ENCODE measurements at places on chromosomes 1 and 21.
A peak's percentile ranks its signal among the peaks of the same experiment; 100 is the strongest.

DNA sequence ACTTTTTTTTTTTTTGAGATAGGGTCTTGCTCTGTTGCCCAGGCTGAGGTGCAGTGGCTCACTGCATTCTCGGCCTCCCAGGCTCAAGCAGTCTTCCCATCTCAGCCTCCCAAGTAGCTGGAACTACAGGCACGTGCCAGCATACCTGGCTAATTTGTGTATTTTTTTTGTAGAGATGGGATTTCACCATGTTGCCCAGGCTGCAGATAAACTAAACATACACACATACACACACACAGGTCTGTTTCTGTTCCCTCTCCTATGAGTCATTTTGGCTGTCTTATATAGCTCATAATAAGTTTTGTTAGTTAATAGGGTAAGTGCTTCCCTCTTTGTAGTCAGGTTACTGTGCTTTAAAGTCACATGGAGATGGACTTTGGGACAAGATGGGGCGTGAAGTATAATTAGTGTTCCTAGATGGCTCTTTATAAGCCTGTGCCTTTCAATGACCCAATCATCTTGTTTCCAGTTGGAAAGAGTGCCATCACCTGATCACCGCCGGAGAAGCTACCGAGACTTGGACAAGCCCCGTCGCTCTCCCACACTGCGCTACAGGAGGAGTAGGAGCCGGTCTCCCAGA lies 9.1 kb downstream of the PRPF38A start:
- no peak for DNase-seq

- no peak for DNase-seq
Observed at GRCh38 chr1:4974981-4975685, 320.7 kb downstream of the AJAP1 start.

- no peak for DNase-seq
Observed at GRCh38 chr1:186375929-186376319, 286 bp downstream of the ODR4 start.

GRCh38 chr1:22789356-22789994 lies 78.8 kb downstream of the EPHB2 start:
- no peak for DNase-seq

DNA sequence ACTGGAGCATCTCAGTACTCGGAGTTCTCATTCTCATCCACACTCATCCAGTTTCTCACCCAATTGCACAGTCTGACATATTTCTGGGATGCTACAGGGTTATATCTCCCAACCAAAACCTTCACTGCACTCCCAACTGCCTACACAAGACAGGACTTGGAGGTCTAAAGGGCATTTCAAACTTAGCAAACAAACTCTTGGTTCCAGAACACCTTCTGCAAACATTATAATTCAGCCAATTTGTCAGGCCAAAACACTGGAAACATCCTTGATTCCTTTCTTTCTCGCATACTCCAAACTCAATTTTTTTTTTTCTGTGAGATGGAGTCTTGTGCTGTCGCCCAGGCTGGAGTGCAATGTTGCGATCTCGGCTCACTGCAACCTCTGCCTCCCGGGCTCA lies 7.9 kb downstream of the SLAMF1 start:
- no peak for DNase-seq

DNA sequence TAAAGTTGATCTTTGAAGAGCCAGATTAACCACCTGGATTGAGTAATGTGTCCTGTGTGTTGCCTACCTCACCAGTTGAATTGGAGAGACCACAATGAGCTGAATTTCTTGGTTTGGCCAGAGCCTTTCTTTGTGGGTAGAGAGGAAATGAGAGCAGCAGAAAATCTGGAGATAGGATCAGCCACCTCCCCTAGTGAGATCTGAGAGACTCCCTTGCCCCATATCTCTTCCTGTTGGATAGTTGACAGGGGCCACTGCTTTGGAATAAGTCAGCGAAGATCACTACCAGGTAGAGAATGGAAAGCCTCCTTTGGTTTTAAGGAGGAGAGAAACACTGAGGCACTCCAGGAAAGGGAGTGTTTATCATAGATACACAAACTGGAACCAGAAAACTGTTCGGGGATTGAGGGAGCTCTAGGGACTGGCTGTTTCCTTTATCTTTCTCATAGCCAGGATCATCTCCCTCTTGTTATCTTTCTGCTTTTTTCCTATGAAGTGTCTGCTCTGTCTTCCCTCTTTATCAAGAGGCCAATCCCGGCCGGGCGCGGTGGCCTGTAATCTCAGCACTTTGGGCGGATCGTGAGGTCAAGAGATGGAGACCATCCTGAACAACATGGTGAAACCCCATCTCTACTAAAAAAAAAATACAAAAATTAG lies 21.3 kb upstream of the ZNF326 start:
- DNase-seq: no peak

GRCh38 chr1:13708380-13708982 lies 8.5 kb downstream of the PRDM2 start:
- DNase-seq: no peak

GRCh38 chr1:153426809-153427208 lies 10.5 kb downstream of the S100A7A start:
- no peak for DNase-seq

- peak; percentile 99 for DNase-seq
Observed at GRCh38 chr1:151539321-151540020, 638 bp upstream of the TUFT1 start.

DNA sequence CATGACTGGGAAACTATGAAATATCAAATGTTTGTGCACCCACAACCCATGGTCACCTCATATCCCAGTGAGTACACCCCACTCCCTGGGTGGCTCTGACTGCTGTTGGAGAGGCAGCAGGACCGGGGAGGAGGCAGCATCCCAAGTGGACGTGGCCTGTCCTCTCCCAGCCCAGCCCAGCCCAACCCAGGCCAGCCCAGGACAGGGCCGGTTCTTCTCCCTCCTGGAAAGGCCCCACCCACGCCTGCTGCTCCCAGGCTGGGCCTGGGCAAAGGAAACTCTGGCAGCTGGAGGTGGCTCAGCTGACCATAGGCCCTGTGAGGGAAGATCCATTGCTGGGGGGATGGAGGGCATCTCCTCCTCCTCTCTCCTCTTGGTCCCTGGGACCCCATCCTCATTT lies 19.1 kb downstream of the MATN1 start:
- DNase-seq: no peak

DNA sequence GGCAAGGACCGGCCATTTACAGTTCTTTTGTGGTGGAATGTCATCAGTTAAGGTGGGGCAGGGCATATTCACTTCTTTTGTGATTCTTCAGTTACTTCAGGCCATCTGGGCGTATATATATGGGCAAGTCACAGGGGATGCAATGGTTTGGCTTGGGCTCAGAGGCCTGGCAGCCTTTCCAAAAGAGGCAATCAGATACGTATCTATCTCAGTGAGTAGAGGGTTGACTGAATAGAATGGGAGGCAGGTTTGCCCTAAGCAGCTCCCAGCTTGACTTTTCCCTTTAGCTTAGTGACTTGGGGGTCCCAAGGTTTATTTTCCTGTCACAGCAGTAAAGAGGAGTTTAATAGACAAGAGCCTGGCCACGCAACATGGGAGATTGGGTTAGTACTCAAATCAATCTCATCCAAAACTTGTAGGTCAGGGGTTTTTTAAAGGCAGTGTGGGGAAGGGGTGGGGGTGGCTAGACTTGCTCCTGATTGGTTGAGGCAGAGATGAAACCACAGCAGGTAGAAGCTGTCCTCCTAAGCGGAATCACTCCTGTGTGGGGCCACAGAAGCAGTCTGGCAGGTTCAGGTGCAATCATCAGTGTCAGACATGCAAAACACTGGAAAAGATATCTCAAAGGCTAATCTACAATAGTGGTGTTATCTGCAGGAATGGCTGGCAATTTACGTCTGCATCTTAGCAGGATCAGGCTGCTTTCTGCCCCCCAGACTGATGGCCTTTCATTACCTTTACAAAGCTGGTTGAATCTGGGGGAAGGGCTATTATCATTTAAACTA lies 112.9 kb downstream of the TLR5 start:
- no peak for DNase-seq

DNA sequence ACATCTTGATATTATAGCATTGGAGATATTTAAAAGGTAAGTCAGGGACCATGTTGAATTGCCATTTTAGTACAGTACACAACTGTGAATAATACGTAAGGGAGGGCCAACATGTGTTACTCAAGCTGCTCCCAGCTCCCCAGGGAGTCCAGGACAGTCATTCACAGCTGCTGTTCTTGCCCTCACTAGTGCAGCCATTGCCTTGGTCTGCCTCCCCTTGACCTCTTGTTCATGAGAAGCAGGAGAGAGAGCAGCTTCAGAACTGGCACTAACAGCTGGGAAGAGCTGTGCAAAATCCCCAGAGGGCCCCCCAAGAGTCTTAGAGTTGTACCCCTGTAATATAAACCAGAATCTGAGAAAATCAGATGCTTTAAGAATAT lies 16.4 kb downstream of the TCEANC2 start:
- no peak for DNase-seq

DNA sequence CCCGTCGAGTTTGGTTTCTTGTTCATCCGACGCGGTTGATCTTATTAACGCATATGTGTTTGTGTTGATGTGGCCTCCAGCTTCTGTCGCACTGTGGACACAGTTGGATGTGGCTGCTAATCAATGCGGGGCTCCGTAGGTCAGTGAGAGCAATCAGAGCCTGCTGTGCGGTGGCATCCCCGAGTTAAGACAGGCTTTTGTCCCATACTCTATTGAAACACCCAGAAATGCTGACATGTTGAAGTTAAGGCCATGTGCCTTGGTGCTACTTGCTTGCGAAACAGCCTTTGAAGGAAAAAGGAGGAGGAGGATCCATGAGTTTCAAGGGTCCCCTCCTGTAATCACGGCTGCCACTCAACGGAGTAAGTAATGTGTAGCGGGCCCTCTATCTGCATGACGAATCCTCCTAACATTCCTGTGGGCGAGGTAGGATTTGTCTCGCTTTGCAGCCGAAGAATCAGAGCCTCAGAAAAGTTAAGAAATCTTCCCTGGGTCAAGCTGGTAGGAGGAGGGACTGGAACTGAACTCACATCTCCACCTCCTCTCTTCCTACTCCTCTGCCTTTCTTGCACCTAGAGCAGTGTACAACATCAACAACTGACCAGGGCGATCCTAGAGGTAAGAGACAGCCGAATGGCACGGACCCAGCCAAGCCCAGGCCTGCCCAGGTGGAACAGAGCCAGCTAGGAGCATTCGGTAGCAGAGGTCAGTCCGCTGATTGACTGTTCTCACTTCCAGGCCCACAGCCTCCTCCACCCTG lies 19.5 kb downstream of the PDE9A start:
- no peak for DNase-seq

DNA sequence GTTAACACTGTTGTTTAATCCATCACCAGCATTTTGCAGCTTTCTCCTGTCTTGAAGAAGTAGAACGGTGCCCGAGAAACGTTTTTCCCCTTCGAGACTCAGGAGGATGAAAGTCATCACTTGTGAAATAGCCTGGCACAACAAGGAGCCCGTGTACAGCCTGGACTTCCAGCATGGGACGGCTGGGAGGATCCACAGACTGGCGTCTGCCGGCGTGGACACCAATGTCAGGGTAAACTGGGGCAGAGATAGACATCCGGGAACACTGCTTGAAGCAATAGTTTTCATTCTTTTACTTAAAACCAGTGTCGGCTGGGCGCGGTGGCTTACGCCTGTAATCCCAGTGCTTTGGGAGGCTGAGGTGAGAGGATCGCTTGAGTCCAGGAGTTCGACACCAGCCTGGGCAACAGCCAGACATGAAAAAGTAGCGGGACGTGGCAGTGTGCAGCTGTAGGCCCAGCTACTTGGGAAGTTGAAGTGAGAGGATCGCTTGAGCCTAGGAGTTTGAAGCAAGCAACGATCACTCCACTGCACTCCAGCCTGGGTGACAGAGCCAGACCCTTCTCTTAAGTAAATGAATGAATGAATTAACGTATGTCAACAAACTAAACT lies 945 bp downstream of the CHAF1B start:
- no peak for DNase-seq

GRCh38 chr21:18646116-18646515 lies 242.5 kb upstream of the TMPRSS15 start:
- no peak for DNase-seq

- DNase-seq: no peak
Observed at GRCh38 chr1:235331401-235331800, 3.0 kb downstream of the GGPS1 start.

GRCh38 chr21:35390013-35390776 lies 341.1 kb upstream of the RUNX1 start:
- peak; percentile 82 for DNase-seq

DNA sequence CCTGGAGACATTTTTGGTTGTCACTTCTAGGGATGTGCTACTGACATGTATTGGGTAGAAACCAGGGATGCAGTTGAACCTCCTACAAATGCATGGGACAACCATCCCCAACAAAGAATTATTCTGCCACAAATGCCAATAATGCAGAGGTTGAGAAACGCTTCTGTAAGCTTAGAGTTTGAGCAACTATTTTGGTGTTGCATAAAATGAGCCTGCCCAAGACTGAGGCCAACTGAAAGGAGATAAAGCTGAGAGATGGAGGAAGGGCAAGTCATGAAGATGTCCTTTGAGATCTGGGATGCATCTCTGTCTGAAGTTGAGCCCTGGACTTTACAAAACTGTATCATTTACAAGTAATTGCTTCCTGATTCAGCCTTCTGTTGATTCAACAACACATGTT lies 106.9 kb downstream of the KCNJ15 start:
- no peak for DNase-seq

- no peak for DNase-seq
Observed at GRCh38 chr1:30323841-30324240, 399.5 kb downstream of the MATN1 start.

DNA sequence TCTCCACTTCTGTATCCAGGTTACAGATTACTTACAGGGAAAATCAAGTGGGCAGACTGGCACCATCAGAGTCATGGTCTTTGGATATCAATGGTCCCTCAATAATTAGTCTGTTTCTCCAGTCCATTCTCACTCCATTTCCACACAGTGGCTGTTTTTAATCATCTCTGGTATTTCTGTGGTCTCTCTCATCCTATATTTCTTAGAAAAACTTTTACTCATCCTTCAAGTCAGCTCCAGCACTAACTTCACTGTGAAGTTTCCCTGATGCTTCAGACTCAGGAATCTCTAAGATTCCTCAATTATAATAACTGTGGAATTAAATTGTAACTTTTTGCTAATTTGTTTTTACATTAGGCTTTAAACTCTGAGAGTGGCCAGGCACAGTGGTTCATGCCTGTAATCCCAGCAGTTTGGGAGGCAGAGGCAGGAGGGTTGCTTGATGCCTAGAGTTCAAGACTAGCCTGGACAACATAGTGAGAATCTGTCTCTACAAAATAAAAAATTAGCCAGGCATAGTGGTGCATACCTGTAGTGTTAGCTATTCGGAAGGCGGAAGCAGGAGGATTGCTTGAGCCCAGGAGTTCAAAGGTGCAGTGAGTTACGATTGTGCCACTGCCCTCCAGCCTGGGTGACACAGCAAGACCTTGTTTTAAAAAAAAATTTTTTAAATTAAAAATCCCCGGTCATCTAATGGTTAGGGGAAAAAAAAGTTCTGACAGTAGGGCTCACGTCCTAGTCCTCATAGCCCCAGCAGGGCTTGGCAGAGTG lies 10.6 kb downstream of the CD160 start:
- DNase-seq: peak; percentile 8

DNA sequence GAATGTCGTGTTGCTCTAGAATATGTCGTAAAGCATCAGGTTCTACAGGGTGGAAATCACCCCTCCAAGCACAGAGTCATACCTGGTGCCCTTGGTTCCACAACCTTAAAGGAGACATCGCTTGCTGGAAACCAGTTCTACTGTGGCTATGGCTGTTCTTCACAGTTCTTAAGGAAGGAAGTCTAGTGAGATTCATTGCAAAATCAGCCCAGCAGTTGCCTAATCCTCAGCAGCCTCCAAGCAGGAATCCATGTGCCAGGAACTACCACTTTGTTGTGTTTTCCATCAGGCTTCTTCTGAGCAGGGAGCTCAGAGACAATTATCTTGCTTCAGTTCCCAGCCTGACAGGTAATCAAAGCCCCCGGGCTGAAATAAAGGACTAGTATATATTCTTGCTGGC lies 45.0 kb upstream of the SLC35F3 start:
- no peak for DNase-seq

- peak; percentile 63 for DNase-seq
Observed at GRCh38 chr1:34740161-34740868, 14.5 kb upstream of the GJB5 start.

All from DMS79 treated with DMSO at 0.1 percent for 48 hours (cell line).